Nephron progenitor cell (in vitro differentiated cells): ENCODE measurements at places on chromosomes 12 and 14.

- no peak for DNase-seq
Observed at GRCh38 chr12:62250671-62251608, 9.3 kb upstream of the USP15 start.

DNA sequence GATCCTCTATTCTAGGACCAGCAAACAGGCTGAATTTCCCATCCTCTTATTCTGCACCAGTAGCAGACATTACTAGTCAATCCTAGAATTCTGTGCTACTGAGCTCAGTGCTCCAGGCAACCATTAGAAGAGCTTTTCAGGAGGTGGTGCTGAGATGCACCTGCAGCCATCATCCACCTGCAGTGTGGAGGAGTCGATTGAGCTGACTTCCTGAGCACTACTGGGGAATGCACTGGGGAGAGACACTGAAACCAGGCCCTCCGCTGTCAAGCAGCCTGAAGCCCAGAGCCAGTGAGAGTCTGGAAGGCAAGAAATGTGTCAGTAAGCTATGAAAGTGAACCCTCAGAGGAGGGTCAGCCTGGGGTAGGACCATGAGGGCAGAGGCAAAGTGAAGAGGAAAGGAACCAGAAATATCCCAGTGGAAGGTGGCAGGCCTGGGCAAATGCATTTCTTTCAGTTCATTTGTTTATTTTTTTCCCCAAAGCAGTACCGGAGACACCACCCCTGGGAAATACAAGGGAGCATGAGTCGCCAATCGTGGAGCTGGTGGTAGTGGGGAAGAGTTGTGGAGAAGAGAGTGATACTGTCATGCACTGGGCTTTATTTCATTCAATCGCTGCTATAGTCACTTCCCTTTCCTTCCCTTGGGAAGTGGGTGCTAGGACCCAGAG lies 23.0 kb upstream of the SERPINA4 start:
- no peak for DNase-seq

DNA sequence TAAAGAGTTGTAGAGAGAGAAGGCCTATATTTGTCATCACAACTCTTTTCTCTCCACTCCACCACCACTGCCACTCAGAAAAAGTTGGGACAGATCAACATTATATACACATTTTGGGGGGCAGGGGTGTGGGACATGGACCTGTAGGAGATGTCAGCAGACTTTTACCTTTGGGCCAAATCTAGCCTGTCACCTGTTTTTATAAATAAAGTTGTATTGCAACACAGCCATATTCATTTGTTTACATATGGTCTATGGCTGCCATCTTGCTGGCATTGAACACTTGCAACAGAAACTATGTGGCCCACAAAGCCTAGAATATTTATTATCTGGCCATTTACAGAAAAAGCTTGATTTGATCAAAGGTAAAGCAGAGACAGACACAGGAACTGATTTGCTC lies 250.7 kb downstream of the BTG1 start:
- DNase-seq: no peak

DNA sequence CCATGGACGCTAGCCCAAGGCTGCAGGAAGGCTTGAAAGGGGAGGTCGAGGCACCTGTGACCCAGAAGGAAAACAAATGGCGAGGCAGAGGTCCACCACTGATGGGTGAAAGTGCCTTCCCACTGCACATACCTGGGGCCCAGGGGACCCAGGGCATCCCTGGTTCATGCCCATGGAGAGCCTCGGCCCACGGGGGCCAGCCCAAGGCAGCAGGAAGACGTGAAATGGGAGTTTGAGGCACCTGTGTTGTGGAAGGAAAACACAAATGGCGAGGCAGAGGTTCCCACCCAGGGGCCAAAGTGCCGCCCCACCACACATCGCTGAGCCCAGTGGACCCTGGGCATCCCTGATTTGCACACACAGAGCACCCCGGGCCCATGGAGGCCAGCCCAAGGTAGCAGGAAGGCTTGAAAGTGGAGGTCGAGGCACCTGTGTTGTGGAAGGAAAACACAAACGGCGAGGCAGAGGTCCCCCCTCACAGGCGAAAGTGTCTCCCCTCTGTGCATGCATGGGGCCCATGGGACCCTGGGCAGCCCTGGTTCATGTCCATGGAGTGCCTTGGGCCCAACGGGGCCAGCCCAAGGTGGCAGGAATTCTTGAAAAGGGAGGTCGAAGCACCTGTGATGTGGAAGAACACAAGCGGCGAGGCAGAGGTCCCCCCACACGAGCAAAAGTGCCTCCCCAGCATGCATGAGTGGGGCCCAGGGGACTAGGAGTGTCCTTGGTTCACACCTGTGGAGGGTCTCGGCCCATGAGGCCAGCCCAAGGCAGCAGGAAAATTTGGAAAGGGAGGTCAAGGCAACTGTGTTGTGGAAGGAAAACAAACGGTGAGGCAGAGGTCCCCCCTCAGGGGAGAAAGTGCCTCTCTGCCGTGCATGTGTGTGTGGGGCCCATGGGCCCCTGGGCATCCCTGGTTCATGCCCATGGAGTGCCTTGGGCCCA lies 383.3 kb downstream of the ALG10 start:
- DNase-seq: no peak

DNA sequence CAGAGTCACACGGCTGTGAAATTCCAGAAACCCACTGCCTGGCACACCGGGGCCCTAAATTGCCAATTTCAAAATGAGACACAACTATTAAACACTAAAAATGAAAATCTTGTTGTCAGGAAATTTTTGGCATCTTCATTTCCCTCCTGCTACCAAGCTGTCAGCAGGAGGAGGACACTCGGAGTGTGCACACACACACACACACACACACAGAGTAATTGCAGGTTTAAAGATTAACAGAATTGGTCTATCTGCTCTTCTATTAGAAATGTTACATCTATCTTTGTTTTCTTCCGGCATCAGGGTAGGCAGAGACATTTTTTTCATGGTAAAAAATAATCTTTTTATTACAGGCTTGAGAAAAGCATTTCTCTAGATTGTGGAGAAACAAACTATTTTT lies 314.2 kb downstream of the EGLN3 start:
- DNase-seq: no peak

DNA sequence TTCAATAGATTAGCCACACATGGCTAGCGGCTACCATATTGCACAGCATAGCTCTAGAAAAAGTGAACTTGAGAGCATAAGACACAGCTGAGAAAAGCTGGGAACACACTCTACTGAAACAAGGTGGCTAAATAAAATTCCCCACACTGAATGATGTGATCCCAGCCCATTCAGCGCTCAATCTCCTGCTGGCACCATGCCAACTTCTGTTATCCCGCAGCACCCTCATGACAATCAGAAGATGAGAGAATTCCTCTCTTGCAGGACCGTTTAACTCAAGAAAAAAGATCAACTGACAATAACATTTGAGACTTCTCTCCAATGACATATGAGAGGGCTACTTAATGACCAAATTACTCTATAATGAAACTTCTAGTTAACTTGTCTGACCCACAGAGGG lies 115.4 kb downstream of the ADAMTS20 start:
- DNase-seq: no peak

DNA sequence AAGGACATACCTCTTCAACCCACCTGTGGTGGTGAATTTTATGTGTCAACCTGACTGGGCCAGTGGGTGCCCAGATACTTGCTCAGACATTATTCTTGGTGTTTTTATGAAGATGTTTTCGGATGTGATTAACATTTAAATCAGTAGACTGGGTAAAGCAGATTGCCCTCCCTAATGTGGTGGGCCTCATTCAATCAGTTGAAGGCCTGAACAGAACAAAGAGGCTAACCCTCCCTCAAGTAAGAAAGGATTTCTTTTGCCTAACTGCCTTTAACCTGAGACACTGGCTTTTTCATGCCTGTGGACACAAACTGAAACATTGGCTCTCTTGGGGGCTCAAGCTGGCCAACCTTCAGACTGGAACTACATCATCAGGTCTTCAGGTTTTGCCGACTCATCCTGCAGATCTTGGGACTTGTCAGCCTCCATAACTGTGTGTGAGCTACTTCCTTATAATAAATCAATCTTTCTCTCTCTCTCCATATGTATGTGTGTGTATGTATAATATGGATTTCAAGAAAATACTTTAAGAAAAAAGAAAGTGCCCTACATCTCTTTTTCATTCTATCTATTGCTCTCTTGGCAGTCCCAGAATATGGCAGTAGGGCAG lies 39.4 kb downstream of the RTN1 start:
- DNase-seq: no peak

- no peak for DNase-seq
Observed at GRCh38 chr12:57624441-57625220, 8.4 kb downstream of the B4GALNT1 start.

- no peak for DNase-seq
Observed at GRCh38 chr12:75722714-75723200, 211.3 kb upstream of the KRR1 start.

GRCh38 chr12:106601031-106601430 lies 18.2 kb downstream of the RFX4 start:
- peak; percentile 32 for DNase-seq

DNA sequence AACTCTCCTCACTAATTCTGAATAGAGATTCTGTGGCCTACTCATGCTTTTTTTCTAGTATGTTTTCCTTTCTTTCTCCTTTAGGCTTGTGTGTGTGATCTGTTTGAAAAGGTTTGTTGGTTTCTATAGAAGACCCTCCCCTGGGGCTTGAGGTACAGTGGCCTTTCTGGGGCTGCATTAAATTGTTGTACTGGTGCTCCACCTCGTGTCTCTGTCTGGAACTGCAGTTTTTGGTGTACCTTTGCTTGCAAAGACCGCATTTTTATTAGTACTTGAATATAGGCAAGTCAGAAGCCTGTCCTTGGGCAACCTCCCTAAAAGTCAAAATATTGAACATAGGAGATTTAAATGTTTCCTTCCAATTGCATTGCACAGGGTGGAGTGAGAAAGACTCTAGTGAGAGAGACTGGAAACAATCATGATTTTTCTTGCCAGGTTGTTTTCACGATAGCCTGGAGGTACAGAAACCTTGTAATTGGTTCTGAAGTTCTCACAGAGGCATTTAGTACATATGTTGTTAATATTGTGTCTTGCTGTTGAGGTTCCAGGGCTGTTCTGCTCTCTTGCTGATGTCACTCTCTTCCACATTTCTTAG lies 39.0 kb downstream of the SLCO1B1 start:
- peak; percentile 81 for DNase-seq

DNA sequence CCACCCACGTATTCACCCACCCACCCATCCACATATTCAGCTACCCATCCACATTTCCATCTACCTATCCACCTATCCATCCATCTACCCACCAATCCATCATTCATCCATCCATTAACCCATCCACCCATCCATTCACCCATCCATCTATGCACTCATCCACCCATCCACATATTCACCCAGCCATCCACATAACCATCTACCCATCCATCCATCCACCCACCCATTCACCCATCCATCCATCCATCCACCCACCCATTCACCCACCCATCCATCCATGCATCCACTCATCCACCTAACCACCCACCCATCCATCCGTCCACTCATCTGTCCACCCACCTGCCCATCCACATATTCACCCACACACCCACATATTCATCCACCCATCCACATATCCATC lies 70.5 kb downstream of the LGMN start:
- DNase-seq: no peak

- DNase-seq: no peak
Observed at GRCh38 chr12:66071549-66071948, 59.0 kb downstream of the LLPH start.

GRCh38 chr12:12467688-12468261 lies 94.9 kb downstream of the DUSP16 start:
- DNase-seq: no peak

DNA sequence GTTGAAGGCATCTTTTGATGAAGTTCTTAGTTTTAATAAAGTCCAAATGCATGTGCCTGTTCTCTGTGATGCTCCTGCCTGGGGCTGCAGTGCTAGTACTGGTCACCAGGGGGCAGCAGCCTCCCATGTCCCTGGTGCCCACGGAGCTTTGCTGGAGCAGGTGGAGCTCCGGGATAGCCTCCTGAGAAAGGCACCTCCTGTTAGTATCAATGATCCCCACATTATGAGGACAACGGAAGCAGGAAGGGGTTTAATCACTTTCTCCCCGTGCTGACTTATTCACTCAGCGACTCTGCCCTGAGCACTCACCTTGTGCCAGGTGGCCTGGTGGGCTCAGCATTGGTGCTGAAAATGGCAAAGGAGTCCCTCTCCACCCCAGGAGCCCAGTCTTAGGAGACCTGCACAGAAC lies 123.0 kb upstream of the PZP start:
- DNase-seq: peak; percentile 77

DNA sequence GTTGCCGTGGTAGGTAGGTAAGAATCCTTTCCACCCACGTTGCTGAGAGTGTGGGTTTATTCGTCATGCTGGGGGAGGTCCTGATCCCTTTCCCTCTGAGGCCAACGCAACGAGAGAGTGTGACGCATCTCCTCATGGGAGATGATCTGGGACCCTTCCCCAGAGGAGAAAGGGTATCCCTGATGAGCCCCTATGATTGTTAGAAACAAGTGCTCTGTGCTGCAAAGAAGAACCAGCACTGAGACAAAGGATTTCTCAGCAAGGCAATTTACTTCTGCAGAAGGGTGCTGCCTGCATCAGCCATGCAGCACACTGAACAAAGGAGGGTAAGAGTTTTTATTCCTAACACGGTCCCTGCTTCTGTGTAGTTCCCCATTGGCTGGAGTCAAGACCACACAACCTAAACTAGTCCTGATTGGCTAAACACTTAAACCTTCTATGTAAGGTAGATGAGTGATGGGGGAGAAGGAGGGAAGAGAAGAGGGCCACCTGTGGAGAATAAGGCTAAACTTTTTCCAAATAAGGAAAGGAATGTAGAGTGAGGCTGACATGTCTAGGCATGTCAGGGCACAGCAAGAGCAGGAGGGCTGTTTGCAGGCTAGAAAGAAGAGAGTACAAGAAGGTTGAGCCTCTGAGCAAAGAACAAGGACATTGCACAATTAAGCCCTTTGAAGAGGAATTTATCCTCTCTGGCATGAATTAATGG lies 21.3 kb downstream of the CLEC2A start:
- no peak for DNase-seq

GRCh38 chr14:51431741-51432140 lies 191.7 kb downstream of the TMX1 start:
- DNase-seq: no peak

DNA sequence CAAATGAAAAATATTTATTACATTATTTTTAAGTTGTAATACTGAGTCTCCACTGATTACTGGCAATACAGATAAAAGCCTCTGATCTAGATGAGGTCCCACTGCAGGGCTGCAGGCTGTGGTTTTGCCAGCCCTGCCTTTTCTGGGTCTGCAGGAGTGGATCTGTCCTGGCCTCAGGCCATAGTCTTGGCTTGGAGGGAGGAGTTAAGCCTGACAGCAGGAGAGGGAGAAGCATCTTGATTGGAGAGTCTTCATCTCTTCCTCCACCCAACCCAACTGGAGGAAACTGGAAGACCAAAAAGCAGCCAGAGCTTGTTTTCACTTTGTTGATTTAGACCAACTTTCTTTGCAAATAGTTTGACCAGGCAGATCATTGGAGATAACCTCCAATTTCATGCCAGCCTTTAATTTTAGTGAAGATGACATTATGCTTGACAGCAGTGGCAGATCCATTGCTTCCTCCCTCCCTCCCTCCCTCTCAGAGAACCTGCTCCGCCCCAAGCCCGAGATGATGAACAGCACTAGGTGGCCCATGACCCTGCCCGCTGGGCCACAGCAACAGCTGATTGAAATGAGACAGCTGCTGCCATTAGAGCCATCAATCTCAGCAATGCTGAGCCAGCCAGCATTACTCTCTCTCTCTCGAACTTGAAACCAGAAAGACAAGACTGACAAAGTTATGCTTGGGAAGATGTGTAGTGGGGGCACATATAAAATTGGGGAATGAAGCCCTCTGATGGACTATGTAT lies 222.4 kb downstream of the GLT1D1 start:
- DNase-seq: peak; percentile 32

GRCh38 chr14:90659156-90659555 lies 157.1 kb downstream of the TTC7B start:
- DNase-seq: no peak
